CD14-positive monocyte (primary cell): ENCODE measurements at places on chromosomes 2 and 18.

GRCh38 chr2:83071352-83071751 lies 1387.7 kb downstream of the SUCLG1 start:
- no peak for DNase-seq

- peak; percentile 69 for DNase-seq
Observed at GRCh38 chr2:113257516-113258264, 21.0 kb downstream of the PAX8 start.

- no peak for DNase-seq
Observed at GRCh38 chr2:74947703-74948102, 10.7 kb upstream of the POLE4 start.

DNA sequence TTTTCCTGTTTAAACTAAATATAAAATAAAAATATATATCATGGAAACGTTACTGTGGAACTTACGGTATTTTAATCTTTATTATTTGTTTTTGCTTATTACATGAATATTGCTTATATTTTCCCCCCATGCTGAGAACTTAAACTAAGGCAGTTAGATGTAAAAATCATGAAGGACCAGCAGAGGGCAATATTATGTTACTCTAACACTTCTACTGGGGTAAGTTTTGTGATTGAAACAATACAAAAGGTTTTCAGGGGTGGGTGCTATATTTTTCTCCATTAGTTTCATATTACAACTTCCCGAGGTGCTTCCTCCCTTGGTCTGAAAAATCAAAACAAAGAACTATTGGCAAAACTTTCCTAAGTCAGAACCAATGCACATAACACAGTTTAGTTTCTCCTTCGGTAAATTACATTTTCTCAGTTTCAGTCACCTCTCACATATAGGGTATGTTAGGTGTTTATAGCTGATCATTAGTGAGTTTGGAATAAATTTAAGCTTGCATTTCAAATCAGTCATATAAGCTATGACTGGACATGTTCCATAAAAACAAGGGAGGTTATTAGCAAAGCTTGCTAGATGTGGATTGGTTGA lies 54.8 kb downstream of the ZNF407 start:
- DNase-seq = peak; percentile 27

GRCh38 chr2:214543386-214543955 lies 132.6 kb downstream of the VWC2L start:
- DNase-seq = no peak

- DNase-seq = no peak
Observed at GRCh38 chr18:22936515-22936914, 3.4 kb downstream of the RBBP8 start.

GRCh38 chr18:59385191-59385590 lies 26.1 kb upstream of the LMAN1 start:
- no peak for DNase-seq

GRCh38 chr18:22346953-22347605 lies 70.6 kb downstream of the CTAGE1 start:
- no peak for DNase-seq

DNA sequence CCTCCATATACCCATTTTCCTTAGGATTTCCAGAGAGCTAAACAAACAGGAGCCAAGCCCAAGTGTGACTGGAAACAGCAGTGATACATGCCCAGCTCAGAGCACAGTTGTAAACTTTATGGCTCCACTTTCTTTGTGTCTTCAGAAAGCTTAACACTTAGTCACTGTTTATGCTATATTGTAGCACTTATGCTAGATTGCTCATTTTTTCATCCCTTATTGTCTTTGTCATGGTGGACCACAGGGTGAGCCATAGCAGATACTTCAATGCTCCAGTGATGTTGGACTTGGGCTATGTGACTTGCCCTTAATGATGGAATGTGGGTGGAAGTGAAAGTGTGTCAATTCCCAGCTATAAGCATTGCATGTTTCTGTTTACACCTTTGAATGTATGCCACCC lies 401.6 kb downstream of the METTL4 start:
- DNase-seq = no peak

GRCh38 chr2:36329251-36329650 lies 26.3 kb upstream of the CRIM1 start:
- DNase-seq = no peak

DNA sequence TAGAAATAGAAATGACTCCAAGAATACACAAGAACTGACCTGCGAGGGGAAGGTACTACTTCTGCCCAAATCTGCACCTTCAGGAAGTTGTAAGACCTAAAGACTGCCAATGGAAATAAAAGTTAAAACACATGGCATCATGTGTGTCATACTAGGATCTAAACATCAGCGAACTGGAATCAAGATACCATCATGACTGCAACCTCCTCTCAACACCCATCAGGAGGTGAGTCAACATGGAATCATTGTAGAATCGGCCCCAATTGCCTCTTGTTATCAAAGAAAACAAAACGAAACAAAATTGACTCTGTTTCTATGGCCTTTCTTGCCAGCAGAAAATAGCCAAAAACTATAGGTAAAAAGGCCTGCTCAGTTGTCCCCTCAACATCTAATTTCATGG lies 15.1 kb downstream of the RDH14 start:
- DNase-seq = no peak

GRCh38 chr18:77105028-77105427 lies 27.6 kb downstream of the MBP start:
- DNase-seq = no peak

DNA sequence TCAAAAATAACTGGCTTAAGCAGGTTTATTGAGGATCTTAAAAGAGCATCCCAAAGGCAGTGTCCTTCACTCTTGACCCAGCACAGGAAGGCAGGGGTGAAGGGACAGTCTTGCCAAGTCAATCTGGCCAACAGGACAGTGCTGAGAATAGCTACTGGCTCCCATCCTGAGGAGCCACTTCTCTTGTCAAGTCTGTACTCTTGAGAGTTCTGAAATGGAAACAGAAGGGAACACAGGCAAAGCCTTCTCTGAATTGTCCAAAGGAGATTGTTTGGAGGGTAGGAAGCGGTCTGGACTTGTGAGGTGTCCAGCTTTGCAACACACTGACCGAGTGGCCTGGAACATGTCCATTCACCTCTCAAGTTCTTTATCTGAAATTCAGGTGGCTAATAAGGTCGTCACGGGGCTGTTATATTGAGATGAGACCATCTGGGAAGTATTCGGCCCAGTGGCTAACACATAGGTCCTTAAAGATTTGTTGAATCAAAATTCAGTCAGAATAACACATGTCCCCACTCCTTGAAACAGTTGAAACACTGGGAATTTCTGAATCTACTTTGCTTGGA lies 99.5 kb upstream of the FHL2 start:
- DNase-seq = no peak

DNA sequence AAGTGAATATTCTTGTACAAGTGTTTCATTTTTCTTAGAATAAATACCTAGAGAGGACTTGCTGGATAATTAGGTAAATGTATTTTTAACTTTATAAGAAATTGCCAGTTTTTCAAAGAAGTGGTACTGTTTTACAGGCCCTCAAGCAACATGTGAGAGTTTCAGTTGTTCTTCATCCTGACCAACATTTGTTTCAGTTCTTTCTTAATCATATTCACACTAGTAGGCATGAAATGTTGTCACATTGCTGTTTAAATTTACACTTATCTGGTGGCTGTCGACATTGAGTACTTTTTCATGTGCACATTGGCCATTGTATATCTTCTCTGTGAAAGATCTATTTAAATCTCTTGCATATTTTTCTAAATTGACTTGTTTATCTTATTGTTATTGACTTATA lies 178.1 kb downstream of the ACOXL start:
- no peak for DNase-seq

GRCh38 chr2:130352237-130352636 lies 3.6 kb upstream of the PTPN18 start:
- DNase-seq = no peak

DNA sequence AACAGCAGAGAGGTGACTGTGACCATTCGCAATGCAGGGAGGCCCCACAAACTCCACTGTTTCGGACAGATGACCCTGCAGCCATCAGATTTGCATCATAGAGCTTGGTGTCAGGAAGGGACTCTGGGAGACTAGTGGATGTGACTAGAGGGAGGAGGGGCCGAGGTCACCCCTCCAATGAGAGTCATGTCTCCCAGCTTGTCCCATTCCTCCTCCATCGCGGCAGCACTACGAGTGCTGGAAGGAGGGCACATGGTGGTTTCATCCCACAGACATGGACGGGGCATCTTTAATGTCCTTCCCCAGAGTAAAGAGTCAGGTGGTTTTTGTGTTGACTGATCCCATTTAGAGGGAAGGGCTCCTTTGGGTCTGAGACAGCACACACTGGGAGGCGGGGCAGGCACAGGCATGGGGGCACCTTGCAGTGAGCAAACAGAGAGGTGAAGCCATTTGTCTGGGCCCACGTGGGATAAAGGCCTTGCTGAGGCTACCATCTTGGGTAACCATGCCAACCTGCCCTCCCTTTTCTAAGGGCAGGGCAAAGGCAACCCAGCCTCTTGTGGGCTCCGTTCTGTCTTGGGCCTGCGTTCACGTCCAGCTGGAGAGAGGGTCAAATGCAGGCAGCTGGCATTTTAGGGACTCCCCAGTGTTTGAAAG lies 208.1 kb downstream of the ASB1 start:
- no peak for DNase-seq

GRCh38 chr2:57882895-57883515 lies 163.6 kb upstream of the VRK2 start:
- no peak for DNase-seq

DNA sequence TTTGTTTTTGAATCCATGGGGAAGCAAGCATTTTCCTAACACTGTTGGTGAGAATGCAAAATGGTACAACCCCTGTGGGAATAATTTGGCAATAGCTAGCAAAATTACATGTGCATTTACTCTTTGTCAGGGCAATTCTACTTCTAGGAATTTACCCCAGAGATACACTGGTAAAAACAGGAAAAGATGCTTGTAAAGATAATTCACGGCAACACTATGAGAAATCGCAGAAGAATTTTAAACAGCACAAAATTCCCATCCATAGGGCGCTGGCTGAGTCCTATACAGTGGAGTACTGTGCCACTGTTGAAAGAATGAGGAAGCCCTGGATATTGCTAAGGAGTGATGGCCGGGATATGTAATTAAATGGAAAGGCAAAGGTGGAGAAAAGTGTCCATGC lies 75.8 kb downstream of the DGKD start:
- DNase-seq = no peak

GRCh38 chr2:151882786-151883445 lies 54.7 kb upstream of the ARL5A start:
- DNase-seq = no peak

- DNase-seq = no peak
Observed at GRCh38 chr18:12995952-12996477, 4.9 kb downstream of the CEP192 start.

DNA sequence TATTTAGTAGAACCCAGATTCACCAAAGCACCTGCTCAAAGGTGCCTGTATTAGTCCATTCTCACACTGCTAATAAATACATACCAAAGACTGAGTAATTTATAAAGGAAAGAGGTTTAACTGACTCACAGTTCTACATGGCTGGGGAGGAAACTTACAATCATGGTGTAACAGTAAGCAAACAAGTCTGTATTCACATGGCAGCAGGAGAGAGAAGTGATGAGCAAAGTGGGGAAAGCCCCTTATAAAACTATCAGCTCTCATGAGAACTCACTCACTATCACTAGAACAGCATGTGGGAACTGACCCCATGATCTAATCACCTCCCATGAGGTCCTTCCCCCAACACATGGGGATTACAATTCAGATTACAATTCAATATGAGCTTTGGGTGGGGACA lies 28.0 kb upstream of the DDX18 start:
- no peak for DNase-seq

DNA sequence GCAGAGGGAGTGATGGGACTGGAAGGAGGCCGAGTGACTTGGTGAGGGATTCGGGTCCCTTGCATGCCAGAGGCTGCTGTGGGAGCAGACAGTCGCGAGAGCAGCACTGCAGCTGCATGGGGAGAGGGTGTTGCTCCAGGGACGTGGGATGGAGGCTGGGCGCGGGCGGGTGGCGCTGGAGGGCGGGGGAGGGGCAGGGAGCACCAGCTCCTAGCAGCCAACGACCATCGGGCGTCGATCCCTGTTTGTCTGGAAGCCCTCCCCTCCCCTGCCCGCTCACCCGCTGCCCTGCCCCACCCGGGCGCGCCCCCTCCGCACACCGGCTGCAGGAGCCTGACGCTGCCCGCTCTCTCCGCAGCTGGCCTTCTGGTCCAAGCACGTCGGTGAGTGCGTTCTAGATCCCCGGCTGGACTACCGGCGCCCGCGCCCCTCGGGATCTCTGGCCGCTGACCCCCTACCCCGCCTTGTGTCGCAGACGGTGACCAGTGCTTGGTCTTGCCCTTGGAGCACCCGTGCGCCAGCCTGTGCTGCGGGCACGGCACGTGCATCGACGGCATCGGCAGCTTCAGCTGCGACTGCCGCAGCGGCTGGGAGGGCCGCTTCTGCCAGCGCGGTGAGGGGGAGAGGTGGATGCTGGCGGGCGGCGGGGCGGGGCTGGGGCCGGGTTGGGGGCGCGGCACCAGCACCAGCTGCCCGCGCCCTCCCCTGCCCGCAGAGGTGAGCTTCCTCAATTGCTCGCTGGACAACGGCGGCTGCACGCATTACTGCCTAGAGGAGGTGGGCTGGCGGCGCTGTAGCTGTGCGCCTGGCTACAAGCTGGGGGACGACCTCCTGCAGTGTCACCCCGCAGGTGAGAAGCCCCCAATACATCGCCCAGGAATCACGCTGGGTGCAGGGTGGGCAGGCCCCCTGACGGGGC lies 4.6 kb downstream of the PROC start:
- DNase-seq = peak; percentile 58

DNA sequence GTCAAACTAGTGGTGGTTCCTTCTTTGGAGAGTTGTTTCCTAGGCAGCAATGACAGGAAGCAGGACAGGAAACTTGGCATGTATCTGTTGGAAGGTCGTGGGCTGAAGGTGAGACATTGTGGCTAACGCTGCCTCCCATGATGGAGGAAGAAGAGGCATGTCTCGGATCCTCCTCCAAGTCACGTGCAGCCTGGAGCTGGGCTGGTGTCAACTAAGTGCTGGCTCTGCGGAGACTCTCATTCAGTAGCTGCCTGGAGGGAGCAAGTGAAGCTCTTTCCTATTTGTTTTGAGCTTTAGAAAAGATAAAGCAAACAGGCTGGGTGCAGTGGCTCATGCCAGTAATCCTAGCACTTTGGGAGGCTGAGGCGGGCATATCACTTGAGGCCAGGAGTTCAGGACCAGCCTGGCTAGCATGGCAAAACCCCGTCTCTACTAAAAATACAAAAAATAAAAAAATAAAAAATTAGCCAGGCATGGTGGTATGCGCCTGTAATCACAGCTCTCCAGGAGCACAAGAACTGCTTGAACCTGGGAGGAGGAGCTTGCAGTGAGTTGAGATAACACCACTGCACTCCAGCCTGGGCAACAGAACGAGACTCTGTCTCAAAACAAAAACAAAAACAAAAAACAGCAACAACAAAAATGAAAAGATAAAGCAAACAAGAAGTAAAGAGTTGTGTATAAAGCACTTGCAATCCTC lies 28.2 kb upstream of the INO80C start:
- DNase-seq = peak; percentile 25
